ENCODE measurements at places on chromosomes 5 and 9.

DNA sequence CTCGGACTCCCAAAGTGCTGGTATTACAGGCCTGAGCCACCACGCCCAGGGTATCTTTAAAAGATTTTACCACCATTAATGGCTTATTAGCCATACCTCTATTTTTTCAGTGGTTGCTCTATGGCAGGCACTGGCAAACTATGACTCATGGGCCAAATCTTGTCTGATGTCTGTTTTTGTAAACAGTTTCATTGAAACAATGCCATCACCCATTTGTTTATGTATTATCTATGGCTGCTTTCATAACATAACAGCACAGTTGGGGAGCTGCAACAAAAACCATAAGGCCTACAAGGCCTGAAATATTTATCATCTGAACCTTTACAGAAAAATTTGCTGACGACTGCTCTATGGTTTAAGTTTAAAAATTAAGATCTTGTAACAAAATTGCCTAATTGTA, 66.8 kb downstream of the SLC38A9 start:
- no peak for DNase-seq

GRCh38 chr5:95957561-95958203, 4.0 kb downstream of the ELL2 start:
- no peak for DNase-seq

DNA sequence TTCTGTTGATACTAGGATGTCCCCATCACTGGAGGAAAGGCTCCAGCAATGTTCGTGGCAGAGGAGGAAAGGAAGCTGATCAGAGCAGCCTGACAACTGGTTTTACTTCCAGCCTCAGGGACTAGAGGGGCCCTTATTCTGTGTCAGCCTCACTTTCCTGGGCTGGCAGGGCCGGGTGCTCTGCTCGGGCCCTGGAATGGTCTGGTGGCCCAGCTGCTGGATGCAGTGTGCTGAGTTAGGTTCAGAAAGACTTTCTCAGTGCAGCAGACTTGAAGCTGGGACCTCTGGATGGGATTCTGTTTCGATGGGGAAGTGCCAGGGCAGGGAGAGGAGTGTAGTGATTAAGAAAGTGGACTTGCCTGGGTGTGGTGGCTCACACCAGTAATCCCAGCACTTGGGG, 81.0 kb downstream of the MACROH2A1 start:
- DNase-seq, result no peak

DNA sequence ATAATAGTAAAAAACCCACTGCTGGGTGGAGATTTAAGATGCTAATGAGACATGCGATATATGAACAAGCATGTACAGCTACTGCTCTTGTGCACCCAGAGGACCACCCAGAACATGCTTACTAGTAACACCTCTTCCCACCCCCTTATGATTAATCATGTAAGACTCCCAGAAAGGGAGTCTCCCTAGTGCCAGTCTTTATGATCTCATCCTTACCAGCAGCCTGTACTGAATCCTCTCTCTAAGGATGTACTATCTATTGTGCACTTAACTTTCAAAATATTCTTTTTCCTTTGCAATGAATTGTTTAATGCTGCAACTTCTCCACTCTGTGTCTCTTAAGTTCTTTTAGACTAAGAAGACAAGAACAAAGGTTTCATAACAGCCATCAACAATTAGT, 9.1 kb upstream of the MAT2B start:
- no peak for DNase-seq

GRCh38 chr5:11797132-11797531, 107.1 kb downstream of the CTNND2 start:
- peak; percentile 25 for DNase-seq

DNA sequence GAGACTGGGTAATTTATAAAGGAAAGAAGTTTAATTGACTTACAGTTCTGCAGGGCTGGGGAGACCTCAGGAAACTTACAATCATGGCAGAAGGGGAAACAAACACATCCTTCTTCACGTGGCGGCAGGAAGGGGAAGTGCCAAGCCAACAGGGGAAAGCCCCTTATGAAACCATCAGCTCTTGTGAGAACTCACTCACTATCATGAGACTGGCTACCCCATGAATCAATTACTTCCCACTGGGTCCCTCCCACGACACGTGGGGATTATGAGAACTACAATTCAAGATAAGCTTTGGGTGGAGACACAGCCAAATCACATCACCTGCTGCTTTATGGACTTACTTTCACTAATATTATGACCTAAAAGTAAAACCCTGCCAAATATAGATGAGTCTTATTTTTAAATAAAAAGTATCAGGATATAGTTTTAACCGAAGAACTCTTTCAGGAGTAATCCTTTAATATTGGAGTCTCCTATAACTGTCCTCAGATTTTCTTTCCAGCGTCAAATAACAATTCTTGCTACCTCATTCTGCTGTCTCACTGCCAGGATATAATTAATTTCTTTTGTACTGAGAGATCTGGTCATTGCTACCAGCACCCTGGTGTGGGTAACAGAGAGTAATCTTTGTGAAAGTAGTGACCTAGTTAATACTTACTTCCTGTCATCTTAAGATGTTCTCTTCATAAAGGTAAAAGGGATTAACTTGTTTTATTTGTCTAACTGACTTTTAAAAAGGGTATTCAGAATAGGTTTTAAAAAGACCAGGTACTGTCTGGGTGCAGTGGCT, 68.6 kb downstream of the NLN start:
- no peak for DNase-seq

DNA sequence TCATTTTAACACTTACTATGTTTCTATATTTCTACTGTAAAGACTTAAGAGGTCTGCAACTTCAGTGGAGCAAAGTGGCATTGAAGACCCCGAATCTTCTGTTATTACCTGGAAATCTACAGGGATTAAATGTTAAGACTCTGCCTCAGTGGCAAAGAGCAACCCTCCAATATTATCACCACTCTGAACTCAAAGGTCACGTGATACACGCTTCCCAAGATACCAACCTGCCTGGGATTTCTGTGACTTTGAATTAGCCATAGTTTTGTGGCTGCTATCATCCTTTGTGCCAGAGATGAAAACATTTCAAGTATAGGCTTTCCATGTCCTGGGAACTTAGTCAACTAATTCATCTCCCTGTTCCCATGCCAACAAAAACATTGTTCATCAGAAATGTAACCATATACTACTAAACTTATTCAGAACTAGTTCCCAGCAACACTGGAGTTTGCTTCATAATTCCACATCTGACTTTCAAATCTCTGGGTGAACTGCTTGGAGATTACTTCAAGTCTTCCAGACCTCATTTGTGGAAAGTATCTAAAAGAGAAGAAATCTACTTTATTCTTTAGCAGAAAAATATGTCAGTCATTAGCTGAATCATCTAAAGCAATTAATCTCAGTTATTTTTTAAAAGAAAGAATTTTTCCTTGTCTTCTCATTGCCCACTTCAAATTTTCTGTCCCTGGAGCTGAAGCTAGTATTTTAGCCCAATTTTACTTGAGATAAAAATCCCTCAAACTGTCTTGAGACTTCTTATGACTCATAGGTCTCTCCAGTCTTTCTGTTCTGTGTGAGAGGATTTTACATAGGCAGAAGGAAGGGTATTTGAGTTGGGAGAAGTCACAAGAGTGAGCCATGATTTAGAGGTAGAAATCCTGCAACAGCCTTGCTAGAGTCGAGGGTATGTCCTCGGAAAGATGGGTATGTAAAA, 83.0 kb downstream of the ZNF462 start:
- no peak for DNase-seq

- DNase-seq, result no peak
These were observed 34.0 kb upstream of the CLINT1 start for GRCh38 chr5:157892974-157893373.

GRCh38 chr5:31731710-31732301, 92.9 kb downstream of the PDZD2 start:
- no peak for DNase-seq

- peak; percentile 25 for DNase-seq
These were observed 2.7 kb downstream of the PCDHGC5 start for GRCh38 chr5:141491323-141492167.

All from iPS-NIHi11 (cell line).